Aortic smooth muscle cell (primary cell): ENCODE measurements at places on chromosomes 7 and 10. TPM values are rescaled to one million over a fixed set of nuclear protein-coding genes. Genes with fewer than 3 reads are reported as not detected.

Gene FAM180A
- 69.9 and 78.5 TPM in 2 replicates for total RNA-seq

Gene PPP3CB
- total RNA-seq: 22.9 and 32.0 TPM in 2 replicates

Gene FAM25A
- total RNA-seq: not detected in 2 replicates

Gene WNT8B
- not detected in 2 replicates for total RNA-seq

Gene PSTK
- total RNA-seq: 4.1 and 4.5 TPM in 2 replicates

Gene ZNF239
- 3.4 and 5.0 TPM in 2 replicates for total RNA-seq

Gene TBX20
- 7.5 and 12.0 TPM in 2 replicates for total RNA-seq

Gene AQP1
- total RNA-seq: 127 and 148 TPM in 2 replicates

Gene BEND7
- 2.7 and 2.9 TPM in 2 replicates for total RNA-seq

Gene C10orf105
- total RNA-seq: under 0.01 TPM in 1 of 2 replicates, not detected in the other

Gene TMEM72
- total RNA-seq: not detected in 2 replicates

Gene CAV2
- 114 and 125 TPM in 2 replicates for total RNA-seq

Gene PRF1
- not detected in 2 replicates for total RNA-seq

Gene CELF2
- 13.3 and 16.6 TPM in 2 replicates for total RNA-seq

Gene SPDYE5
- total RNA-seq: not detected in 2 replicates

Gene TRIL
- under 0.01 and 0.12 TPM in 2 replicates for total RNA-seq

Gene SPDYE2B
- not detected in 2 replicates for total RNA-seq

Gene GPC2
- total RNA-seq: 0.40 and 0.99 TPM in 2 replicates
